ENCODE measurements at places on chromosomes 7 and 10.

- DNase-seq = no peak
Measured at GRCh38 chr10:29646238-29646902, 11.6 kb upstream of the SVIL start.

GRCh38 chr10:22605168-22605567 lies 109.2 kb downstream of the PIP4K2A start:
- no peak for DNase-seq

GRCh38 chr7:21941611-21942141 lies 4.0 kb downstream of the CDCA7L start:
- DNase-seq = no peak

DNA sequence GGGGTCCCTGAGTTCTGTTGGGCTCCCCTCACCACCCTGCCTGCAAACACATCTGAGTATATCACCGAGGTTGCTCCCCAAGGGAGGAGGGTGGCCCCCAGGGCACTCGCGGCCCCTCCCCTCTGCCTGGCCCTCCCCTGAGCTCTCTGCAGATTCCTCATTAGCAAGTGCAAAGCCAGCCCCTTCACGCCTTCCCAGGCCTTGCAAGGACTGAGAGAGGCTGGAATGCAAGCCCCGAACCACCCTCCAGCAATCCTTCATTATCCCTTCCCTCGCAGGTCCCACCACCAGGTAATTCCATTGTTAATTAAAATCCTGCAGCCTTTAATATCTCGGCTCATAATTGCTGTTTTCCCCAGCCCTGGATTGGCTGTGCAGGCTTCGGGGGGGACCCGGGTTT lies 35.3 kb upstream of the MYL10 start:
- no peak for DNase-seq

- no peak for DNase-seq
Measured at GRCh38 chr7:16838386-16838785, 33.6 kb upstream of the AGR2 start.

GRCh38 chr7:104883718-104884452 lies 130.1 kb upstream of the KMT2E start:
- peak; percentile 84 for DNase-seq

DNA sequence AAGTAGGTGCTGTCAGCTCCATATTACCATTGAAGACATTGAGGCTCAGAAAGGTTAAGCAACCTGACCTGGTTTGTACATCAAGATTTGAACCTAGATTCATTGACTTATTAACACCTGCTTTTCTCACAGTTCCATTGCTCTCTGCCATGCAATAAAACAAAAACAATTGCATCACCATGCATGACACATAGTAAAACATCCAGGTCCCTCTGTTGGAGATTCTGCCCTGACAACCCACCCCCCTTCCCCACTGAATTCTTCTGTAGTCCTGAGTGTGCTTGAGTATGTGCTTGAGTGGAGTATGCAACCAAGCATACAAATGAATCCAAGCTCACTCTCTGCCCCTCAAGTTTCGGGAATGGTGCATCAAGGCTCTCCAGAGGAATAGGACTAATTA lies 6.0 kb upstream of the LMBR1 start:
- DNase-seq = no peak

DNA sequence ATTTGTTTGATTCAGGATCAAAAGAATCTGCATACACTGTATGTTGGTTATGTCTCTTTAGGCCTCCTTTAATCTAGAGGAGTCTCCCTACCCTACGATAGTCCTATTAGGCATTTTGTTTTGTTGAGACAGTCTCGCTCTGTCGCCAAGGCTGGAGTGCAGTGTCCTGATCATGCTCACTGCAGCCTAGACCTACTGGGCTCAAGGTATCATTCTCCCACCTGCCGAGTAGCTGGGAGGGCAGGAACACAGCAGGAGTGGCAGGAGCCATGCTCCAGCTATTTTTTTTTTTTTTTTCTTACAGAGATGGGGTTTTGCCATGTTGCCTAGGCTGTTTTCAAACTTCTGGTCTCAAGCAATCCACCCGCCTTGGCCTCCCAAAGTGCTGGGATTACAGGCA lies 123.0 kb upstream of the DKK1 start:
- DNase-seq = no peak

DNA sequence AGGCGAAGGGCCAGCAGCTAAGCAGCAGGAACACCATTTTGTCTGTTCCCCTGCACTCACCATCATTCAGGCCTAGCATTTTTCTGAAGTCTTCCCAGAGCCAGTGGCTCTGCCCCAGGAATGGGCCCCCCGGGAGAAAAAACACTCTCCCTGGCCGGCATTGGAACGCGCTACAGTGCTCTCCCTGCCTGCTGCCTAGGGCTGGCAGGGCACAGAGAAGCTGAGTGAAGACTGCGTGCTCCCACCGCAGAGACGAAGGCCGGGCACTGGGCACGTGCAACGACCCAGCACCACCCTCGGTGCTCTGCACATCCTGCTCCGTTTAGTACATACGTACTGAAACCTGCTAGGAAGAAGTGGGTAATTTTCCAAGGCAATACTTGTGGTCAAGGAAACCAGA lies 34.4 kb downstream of the HSPA12A start:
- no peak for DNase-seq

- DNase-seq = no peak
Measured at GRCh38 chr7:92244808-92245486, 767 bp downstream of the KRIT1 start.

GRCh38 chr10:131387018-131387529 lies 75.6 kb upstream of the TCERG1L start:
- DNase-seq = no peak

- DNase-seq = peak; percentile 49
Measured at GRCh38 chr10:5551531-5552375, 27.0 kb downstream of the CALML3 start.

DNA sequence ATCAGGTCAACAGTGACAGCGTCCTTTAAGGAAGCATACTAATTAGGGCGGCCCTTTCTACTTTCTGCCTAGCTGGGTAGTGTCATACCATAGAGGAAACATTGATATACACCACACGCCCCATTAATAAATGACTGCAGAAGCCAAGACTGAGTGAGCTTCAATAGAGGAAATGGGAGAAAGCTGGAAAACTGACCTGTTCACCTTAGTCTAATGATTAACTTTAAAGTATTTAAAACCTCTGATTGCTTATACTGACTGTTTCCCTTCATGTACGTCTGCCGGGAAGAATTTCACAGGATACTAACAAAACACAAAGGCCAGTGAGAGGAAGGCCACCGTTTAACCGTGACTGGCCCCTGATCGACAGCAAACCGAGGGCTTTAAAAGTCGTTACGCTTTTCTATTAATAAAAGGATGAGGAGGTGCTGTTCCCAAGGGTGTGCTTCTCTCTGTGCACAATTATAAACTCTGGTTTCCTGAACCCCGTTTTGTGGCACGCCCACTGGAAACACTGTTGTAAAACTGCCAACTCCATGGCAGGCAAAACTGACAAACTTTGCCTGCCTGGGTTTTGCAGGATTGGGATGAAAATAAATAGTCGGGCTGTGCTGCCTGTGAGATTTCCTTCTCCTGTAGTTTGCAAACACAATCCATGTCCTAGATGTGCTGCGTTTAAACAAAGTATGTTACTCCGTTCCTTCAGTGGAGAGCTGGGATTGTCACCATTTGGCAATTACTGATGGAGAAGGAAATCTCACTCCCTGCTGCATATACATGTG lies 137.6 kb downstream of the NRP1 start:
- DNase-seq = no peak

DNA sequence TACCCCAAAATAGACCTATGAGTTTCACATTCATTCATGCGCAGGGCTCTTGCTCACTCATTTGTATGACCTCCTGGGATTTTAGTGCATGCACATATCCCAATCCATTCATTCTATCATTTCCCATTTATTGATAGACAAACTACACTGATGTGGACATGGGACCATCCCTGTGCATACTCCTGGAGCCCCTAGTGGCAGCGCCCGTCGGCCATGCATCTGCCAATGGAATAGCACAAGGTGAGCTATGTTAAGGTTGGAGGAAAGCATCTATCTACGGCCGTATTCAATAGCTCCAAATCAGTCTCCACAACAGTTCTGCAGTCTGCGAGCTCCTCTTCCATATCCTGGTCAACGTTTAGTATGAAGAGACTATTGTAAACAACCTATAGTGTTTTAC lies 31.7 kb upstream of the FIGNL1 start:
- DNase-seq = no peak

GRCh38 chr10:89047397-89047796 lies 56.8 kb downstream of the FAS start:
- DNase-seq = no peak

DNA sequence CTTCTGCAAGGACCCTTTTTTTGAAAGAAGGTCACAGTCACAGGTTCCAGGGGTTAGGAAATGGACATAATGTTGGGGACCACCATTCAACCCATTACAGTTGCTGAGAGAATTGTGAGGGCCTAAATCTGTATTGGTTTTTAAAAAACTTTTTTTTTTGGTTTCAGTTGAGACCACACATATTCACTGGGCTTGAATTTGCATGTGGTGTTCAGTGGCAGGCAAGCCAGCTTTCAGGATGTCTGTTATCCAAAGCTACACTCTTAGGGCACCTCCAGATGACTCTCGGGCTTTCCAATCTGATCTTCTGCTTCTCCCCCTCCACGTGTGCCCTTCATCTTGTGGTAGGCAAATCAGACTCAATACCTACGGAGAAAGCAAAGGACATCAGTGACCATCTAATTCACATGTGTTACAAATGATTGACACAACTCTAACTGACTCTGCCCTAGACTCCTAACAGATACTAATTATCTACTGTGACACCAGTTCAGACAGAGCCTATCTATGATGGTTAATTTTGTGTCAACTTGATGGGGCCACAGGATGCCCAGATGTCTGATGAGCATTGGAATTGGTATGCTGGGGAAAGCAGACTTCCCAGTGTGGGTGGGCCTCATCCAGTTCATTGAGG lies 93.3 kb upstream of the ELMO1 start:
- DNase-seq = no peak

- no peak for DNase-seq
Measured at GRCh38 chr10:79418274-79418673, 27.1 kb downstream of the ZCCHC24 start.

DNA sequence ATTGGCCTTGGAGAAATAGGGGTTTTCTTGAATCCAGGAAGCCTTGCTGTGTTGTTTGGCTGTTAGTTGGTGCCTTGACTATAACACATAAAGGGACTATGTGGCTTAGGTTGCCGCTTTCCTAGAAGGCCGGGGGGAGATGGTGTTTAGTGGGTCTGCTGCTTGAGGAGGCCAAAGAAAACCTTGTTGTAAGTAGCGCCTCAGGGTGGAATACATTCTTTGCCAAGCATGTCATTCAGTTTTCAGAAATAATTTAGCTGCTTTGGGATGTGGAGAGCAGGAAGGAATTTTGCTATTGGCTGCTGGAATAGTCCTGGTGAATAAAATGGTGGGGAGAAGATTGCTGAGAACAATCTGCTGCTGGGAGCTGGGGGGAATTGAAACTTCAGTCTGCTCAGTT lies 132.9 kb upstream of the WNT16 start:
- DNase-seq = no peak

GRCh38 chr7:15832996-15833395 lies 146.5 kb upstream of the MEOX2 start:
- no peak for DNase-seq

DNA sequence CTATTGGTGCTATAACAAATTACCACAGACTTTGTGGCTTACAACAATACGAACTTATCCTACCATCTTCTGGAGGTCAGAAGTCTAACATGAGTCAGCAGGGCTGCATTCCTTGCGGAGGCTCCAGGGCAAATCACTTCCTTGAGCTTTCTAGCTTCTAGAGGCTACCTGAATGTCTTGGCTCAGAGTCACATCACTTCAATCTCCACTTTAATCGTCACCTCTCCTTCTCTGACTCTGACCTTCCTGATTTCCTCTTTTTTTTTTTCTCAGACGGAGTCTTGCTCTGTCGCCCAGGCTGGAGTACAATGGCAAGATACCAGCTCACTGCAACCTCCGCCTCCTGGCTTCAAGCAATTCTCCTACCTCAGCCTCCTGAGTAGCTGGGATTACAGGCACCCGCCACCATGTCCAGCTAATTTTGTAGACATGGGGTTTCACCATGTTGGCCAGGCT lies 44.6 kb upstream of the ANAPC16 start:
- no peak for DNase-seq

DNA sequence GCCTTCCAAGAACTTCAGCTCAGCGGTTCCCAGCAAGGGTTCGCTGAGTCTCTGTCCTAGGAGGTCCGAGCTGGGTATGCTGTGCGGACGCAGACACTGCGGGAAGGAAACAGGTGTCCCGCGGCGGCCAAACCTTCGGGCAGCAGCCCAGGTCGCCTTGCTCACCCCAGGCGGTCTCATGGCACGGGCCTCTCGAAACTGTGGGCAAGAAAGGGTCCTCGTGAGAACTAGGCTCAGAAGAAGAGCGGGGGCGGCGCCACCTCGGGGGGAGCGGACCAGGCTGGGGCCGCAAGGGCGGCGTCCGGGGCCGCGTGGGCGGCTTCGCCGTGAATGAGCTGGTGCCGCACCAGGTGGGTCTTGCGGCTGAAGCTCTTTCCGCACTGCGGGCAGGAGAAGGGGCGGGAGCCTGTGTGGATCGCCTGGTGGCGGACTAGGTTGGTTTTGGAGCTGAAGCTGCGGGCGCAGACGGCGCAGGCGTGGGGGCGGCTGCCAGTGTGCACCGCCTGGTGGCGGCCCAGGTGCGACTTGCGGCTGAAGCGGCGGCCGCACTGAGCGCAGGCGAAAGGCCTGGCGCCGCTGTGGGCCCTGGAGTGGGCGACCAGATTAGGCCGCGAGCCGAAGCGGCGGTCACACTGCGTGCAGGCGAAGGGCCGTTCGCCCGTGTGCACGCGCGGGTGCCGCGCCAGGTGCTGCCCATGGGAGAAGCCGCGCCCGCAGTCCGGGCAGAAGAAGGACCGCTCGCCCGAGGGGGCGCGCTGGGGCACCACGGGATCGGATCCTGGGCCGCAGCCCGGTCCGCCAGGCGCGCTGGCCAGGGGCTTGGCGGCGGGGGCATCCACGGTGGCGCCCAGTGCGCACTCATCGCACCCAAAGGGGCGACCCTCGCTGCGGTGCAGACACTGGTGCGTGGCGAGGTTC lies 8.6 kb downstream of the ZNF467 start:
- no peak for DNase-seq

GRCh38 chr7:92635538-92635937 lies 45.3 kb upstream of the FAM133B start:
- no peak for DNase-seq

GRCh38 chr7:1961701-1962276 lies 271.0 kb downstream of the MAD1L1 start:
- DNase-seq = peak; percentile 40

DNA sequence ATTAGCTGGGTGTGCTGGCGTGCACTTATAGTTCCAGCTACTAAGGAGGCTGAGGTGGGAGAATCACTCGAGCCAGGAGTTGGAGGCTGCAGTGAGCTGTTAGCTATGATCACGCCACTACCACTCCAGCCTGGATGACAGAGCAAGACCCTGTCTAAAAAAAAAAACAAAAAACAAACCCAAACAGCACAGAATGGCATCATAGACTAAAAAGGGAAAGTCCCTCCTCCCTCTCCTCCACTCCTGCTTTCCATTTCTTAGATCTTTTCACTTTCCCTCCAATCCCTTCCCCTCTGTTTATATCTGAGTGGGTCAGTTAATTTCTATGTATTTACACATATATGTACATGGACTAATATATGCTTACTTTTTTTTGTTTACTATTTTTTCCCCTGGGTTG lies 10.4 kb upstream of the PIP4K2A start:
- DNase-seq = no peak

Measured in stimulated activated CD4-positive, alpha-beta T cell treated with anti-CD3 and anti-CD28 coated beads, Interleukin-12 subunit alpha, Interleukin-12 subunit beta, amount 100 ng/mL, for 24 hours (primary cell).